ENCODE measurements at places on chromosomes 1 and 21.

DNA sequence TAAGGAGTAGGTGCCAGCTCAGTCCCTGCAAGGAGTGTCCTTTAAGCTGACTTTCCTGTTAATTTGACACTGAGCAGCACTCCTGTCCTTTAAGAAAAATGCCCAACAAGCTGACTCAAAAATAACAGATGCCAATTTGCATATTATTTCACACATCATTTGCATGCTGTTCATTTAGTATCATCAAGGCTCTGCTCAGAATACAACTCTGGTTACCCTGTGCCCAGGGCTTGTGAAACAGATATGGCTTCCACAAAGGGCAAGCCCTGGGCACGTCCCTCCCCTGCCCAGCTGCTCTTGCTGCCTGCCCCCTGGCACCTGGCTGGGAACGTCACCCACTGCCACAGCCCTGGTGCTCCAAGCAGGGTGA lies 10.3 kb downstream of the KCNN3 start:
- no peak for DNase-seq

DNA sequence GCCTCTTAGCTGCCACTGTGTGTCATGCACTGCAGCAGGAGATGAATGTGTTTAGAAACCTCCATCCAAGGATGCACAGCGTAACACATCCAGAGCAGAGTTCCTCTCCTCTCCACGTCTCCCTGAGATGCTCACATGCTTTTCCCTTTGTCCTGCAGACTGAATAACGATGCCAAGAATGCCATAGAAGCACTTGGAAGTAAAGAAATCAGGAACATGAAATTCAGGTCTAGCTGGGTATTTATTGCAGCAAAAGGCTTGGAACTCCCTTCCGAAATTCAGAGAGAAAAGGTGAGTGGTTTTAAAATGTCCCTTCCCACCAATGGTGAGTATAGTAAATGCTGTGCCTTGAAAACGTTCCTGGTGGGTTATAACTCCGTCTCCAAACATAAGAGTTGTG lies 13.4 kb upstream of the MX2 start:
- no peak for DNase-seq

- DNase-seq = no peak
Measured at GRCh38 chr1:206700445-206701036, 15.8 kb downstream of the MAPKAPK2 start.

DNA sequence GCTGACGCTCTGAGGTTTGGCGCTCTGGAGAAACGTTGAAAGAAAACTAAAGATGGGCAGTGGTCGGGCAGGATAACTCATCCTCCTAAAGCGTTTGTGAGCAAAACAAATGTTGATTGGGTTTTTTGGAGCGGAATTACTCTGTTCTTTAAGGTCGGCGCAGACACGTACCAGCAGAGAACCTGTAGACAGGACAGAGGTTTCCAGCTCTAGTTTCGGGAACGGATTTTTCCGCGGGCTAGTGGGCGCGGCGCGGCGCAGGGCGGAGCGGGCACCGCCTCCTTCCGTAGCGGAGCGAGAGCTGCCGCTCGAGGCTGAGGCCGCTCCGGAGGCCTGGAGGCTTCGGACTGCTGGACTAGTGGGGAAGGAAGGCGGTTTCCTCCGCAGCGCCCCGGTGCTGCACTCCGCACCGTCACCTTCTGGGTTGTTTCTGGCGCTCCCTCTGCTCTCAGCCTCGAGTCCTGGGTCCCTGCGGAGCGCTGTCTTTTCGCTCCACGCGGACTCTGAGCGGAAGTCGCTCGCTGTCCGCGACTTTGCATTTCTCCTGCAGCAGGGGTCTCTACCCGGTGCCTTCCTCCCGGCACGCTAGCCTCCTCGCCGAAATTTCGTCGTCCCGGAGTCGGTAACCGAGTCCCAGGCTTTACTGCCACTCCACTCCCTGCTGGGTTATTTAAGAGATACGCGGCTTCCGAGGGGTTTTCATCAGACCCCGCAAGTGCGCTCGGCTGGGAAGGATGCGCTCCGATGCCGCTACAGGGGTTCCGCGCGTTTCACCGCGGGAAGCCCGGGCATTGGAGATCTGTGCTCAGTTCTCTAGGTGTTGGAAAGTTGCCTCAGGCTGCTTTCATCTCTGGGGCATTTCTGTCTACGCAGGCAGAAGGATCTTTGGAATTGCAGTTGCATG lies 7.0 kb downstream of the FOXD2 start:
- peak; percentile 12 for DNase-seq

- no peak for DNase-seq
Measured at GRCh38 chr1:37468037-37468436, 6.3 kb upstream of the ZC3H12A start.

DNA sequence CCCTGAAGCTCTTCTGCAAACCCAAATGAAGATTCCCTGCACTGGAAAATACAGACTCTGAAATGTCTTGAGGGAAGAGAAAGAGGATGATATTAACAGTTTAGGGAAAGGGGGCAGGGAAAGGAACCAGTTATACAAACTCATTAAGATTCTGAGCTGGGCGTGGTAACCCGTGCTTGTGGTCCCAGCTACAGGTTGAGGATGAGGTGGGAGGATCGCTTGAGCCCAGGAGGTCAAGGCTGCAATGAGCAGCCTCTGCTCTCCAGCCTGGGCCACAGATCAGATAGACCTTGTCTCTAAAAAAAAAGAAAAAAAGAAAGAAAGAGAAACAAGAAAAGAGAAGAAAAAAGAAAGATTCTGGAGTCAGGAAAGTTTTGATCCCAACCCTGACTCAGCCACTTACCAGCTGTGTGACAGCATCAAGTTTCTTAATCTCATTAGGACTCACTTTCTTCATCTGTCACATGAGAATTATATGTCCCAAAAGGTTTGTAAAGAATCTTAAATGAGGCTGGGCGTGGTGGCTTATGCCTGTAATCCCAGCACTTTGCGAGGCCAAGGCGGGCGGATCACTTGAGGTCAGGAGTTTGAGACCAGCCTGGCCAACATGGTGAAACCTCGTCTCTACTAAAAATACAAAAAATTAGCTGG lies 53.9 kb downstream of the OPTC start:
- no peak for DNase-seq

- DNase-seq = no peak
Measured at GRCh38 chr1:227253065-227253464, 65.2 kb downstream of the CDC42BPA start.

GRCh38 chr1:214292322-214292721 lies 11.4 kb downstream of the SMYD2 start:
- no peak for DNase-seq

- no peak for DNase-seq
Measured at GRCh38 chr1:37752583-37753471, 12.1 kb downstream of the EPHA10 start.

DNA sequence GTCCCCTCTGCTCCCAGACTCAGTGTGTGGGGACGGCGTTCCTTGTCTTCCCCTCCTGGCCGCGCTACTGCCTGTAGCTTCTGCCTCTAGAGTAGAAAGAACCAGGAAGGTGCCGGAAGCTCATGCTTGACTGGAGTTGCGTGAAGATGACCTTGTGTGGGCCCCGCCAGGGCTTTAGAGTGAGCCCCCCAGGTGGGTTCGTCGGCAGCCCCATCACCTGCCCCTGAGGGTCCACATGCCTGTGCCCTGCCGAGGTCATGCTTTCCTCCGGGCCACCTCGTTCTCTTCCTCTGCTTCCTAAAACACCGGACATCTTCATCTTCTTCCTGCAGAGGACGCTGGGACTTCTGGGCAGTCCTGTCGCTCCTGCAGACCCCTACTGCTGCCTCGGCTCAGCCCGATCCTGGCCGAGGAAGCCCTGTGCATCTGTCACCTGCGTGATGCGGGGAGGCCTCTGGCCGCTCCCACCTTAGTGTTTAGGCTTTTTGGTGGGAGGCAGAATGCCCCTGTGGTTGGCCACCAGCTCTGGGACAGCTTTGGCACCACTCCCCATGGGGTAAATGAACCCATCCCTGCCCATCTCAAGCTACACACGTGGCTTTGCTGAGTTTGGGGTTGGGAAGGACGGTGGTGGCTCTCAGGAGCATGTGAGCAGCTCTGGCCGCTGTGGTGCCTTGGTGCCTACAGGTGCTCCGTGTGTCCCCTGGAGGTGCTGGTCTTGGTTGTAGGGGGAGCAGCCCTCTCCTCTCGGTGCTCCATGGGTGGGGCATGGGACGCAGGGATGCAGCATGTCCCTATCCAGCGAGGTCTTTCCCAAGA lies 12.3 kb downstream of the OBSCN start:
- DNase-seq = no peak

GRCh38 chr1:162868972-162869371 lies 8.0 kb upstream of the CCDC190 start:
- no peak for DNase-seq

DNA sequence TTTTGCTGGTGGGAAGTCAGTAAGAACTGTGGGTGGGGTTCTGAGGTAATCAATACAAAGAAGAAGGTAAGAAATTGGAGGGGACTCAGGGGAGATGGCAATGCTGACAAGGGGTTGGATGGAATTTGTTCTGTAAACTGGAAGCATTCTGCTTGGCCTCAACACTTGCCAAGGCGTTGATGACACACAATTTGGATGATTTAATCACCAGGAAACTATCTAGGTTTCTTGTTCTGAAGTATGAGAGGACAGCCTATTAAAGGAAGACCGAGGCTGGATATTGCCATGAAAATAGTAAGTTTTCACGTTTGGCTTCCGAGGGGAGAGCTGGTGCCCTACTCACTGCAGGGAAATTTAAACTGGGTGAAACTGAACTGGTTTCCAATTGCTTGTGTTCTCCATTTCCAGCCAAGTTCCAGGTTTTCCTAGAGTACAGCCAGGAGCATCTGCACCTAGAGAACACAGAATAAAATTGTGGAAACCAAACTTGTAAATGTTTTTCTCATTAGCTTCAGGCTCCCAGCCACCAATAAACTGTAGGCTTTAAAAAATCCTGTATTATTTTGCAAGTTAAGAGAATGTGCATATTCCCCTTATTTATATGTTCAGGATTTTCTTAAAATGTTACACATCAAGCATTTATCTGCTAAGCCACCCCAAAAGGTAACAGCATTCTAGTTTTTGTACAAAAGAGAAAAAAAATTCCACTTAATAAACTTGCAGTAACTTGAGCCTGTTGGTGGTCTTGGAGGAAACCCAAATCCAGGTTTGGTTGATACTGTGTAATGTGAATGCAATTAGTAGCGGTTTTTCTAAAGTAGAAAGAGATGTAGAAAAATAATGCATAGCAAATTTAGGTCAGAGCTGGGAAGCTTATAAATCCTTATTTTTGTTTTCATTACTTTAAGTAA lies 53.8 kb downstream of the ROR1 start:
- DNase-seq = peak; percentile 79

DNA sequence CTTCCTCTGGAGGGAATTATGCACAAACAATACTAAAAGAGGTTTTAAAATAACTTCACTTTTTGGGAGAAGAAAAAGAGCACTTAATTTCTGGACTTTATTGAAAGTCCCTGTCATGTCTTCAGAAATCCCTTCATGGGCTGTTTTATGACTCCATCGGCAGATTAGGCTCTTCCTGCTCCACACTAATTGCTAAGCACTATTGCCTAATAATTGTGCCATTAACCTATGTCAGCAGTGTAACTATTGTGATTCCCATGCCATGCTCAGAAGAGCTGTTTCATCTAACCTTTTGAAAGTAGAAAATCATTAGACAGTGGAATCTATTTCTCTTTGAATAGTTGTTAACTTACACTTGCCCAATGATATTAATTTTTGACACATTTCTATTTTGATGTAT lies 489.3 kb upstream of the RUNX1 start:
- no peak for DNase-seq

DNA sequence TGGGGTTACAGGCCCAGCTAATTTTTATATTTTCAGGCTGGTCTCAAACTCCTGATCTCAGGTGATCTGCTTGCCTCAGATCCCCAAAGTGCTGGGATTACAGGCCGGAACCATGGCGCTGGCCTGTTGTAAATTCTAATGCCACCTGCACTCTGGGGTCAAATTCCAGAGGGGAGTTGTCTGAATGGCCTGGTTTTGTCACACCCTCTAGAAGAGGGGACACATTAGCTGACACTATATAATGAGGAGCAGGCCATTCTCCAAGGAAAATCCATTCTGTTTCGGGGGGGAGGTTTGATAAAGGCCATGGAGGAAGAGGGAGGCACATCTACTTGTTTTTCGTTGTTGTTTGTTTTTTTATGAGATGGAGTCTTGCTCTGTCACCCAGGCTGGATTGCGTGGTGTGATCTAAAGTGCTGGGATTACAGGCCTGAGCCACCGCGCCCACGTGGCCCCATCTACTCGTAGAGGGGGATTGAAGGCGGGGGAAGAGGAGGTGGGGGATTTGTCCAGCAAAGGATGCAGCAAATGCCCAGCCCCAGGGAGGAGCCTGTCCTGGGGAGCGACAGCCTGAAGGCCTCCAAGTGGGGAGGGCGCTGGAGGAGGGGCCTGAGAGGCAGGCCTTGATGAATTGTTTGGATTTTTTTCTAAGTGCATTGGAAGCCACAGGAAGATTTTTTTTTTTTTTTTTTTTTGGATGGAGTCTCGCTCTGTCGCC lies 78.4 kb upstream of the SLC45A1 start:
- peak; percentile 54 for DNase-seq

- DNase-seq = peak; percentile 40
Measured at GRCh38 chr1:217528271-217528670, 102.6 kb downstream of the GPATCH2 start.

GRCh38 chr1:223726380-223727001 lies 14.2 kb downstream of the CAPN2 start:
- peak; percentile 96 for DNase-seq

GRCh38 chr1:167221738-167222610 lies 1.3 kb downstream of the POU2F1 start:
- DNase-seq = peak; percentile 71

GRCh38 chr1:234768171-234768568 lies 158.2 kb upstream of the IRF2BP2 start:
- no peak for DNase-seq

GRCh38 chr21:41374867-41375533 lies 13.2 kb downstream of the MX2 start:
- DNase-seq = no peak

DNA sequence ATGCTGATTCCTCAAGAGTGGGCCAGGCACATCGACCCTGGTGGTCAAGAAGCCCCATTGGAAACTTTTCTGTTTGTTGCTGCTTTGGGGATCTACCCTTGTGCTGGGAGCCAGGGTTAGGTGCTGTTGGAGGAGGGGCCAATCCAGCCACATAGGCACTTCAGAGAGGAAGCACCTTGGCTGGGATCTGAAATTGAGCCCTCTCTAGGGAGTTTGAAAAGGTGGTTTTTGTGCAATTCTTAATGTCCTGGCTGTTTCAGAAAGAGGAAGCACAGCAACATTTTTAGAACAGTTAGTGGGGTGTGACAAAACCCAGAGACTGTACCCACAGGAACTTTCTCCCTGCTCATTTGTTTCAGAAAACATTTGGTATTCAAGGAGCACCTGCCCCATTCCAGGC lies 17.2 kb upstream of the BEND5 start:
- DNase-seq = no peak

DNA sequence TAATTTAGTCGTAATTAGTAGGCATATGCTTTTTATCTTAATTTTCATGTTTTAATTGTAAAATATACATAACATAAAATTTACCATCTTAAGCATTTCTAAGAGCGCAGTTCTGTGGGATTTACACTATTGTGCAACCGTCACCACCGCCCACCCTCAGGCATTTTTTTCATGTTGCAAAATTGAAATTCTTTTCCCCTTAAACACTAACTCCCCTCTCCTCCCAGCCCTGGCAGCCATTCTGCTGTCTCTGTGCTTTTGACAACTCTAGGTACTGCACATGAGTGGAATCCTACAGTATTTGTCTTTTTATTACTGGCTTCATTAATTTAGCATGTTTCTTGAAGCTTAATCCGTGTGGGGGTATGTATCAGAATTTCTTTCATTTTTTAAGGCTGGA lies 7.8 kb downstream of the PIK3CD start:
- peak; percentile 87 for DNase-seq
